Foreskin fibroblast (primary cell): ENCODE measurements at places on chromosomes 6 and 20.

DNA sequence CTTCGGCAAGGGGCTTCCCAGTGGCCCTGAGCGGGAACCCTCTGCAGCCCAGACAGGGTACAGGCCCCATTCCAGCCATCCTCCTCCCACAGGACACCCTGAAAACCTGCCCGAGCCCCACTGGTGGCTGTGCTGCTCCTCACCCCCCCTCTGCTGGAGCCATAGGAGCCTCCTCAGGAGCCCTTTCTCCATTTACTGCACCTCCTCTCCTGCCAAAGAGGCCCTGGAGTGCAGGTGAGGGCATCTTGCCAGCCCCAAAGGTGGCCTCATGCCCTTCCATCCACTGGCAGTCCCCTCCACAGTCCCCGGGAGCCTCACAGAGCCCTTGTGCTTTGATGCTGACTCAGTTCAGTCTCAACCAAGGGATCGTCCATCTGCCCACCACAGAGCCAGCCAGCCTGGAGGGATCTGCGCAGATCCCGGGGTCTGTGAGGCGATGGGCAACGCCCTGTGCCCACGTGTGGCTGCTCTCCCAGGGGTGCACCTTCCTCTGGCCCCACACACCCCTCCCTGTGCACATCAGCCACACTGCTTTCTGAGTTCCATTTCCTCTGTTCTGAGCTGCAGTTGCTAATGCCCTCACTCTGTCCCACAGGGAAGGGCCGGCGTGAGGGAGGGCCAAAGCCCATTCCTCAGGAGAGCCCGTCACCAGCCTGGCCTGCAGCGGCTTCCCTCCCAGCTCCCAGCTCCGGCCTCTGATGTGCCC, 228.5 kb downstream of the DLL1 start:
- DNase-seq = no peak

DNA sequence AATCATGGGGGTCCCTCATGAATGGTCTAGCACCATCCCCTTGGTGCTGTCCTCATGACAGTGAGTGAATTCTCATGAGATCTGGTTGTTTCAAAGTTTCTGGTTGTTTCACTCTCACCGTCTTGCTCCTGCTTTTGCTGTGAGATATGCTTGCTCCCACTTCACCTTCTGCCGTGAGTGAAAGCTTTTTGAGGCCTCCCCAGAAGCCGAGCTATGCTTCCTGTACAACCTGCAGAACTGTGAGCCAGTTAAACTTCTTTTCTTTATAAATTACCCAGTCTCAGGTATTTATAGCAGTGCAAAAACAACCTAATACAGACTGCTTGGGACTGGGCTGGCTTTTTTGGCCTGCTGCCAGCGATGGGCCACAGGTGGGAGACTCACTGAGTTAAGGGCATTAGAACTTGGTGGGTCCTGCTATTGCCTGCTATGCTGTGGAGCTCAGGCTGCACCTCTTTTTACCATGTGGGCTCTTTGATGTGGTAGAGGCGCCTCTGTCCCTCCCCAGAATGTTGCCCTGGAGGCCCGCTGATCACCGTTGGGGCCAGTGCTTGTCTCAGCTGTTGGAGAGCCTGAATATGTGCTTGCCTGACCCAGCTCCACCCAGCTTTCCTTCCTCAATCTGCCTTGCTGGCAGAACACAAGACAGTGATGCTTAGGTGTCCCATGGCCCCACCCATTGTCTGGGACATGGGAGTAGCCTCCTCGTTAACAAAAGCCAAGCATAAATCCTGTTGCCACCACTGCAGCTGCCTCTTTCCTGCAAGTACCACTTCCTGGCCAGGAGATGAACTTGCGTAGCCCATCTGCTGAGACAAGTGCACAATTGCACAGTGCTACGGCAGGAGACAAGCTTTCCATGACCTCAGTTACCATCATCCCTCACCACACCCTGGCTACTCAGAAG, 47.1 kb downstream of the IGF2R start:
- DNase-seq = no peak

DNA sequence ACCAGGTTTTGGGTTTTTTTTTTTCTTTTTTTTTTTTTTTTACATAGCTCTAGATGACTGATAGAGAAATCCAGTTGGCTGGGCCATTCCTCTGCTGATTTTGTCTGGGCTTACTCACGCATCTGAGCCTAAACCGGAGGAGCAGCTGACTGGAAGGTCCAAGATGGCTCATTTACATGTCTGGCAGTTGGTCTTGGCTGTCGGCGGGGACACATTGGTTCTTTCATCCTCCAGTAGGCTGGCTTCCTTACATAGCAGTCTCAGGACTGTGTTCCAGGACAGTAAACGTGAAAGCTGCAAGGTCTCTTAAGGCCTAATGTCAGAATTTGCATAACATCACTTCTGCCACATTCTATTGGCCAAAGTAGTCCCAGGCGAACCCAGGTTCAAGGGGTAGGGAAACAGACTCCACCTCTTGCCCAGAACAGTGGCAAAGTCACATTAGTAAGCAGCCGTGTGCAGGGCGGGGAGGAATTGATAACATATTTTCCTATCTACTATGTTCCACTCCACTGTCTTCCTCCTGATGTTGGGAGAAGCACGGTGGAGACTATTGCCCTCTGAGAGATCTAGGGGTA, 87.0 kb downstream of the CDH22 start:
- DNase-seq = no peak

GRCh38 chr6:170545405-170545804, 7.7 kb downstream of the PSMB1 start:
- peak; percentile 37 for DNase-seq

DNA sequence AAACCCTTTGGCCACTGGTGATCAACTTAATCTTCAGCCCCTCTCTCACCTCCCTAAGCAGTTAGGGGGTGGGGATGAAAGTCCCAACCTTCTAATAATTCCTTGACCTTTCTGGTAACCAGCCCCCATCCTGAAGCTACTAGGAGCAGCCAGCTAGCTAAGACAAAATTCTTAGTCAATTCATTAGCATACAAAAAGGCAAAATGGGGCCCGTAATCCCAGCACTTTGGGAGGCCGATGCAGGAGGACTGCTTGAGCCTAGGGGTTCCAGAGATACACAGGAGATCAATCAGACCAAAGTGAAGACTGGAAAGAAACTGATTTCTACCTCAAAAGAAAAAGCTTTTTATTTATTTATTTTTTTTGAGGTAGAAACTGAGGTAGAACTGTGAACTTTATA, 1.8 kb downstream of the ASCC3 start:
- no peak for DNase-seq

GRCh38 chr6:22558288-22558882, 11.0 kb upstream of the HDGFL1 start:
- no peak for DNase-seq

- no peak for DNase-seq
Measured at GRCh38 chr6:108029226-108029921, 45.2 kb downstream of the OSTM1 start.

DNA sequence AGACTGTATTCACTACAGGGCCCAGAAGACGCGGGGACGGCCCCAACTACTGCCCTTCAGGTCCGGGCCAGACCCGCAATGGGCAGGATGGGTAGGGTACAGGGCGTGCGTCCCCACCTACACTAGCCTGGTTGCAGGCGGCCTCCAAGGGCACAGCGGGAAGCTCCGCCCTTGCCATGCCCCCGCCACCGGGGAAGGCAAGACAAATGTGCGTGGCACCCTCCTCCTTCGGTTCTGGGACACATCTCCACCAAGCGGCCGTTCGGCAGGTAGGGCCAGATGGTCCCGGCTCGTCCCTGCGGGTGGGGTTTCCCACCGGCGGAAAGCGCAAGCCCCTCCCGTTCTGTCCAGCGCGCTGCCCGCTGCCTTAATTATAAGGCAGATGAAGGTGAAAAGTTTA, 5.6 kb downstream of the NXT1 start:
- no peak for DNase-seq

DNA sequence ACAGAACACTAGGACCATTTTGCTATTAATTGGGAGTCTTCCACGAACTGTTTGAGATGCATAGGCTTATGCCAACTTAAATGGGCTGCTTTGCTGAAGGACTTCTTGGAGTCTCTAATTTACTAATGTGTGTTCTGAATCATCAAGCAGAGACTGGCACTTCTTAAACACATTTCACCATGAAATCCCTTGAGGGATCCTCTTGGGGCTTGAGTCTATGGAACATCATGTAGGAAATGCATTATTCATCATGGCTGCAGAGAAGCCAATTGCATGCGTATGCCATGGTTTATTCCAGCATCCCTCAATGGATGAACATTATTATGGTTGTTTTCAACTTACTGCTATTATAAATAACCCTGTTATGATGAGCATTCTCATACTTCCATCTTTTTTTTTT, 73.4 kb downstream of the FGD2 start:
- no peak for DNase-seq

DNA sequence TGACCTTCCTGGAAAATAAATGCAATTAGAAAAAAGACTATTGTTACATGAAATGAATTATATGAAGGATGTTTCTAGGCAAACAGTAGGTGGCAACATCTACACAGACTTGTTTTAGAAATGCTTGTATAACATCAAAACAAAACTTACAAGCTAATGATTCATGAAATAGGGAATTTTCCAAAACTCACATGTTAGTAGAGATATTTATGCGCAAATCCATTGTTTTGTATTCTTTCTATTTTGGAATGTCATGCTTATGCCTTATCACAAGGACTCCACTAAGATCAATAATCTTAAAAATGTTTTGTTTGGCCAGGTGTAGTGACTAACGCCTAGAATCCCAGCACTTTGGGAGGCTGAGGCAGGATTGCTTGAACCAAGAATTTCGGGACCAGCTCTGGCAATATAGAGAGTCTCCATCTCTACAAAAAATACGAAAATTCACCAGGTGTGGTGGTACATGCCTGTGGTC, 32.3 kb upstream of the LGSN start:
- no peak for DNase-seq

DNA sequence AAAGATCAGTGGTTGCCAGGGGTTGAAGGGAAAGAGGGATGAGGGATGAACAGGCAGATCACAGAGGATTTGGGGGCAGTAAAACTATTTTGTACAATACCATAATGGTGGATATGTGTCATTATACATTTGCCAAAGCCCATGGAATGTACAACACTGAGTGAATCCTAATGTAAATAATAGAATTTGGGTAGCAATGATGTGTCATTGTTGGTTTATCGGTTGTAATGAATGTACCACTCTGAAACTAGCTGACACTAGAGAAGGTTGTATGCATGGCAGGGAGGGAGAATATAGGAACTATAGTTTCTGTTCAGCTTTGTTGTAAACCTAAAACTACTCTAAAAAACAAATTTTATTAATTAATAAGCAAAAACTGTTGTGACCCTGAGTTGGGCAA, 17.8 kb upstream of the ASF1A start:
- DNase-seq = no peak

- DNase-seq = no peak
Measured at GRCh38 chr6:45717027-45717426, 298.6 kb downstream of the CLIC5 start.

DNA sequence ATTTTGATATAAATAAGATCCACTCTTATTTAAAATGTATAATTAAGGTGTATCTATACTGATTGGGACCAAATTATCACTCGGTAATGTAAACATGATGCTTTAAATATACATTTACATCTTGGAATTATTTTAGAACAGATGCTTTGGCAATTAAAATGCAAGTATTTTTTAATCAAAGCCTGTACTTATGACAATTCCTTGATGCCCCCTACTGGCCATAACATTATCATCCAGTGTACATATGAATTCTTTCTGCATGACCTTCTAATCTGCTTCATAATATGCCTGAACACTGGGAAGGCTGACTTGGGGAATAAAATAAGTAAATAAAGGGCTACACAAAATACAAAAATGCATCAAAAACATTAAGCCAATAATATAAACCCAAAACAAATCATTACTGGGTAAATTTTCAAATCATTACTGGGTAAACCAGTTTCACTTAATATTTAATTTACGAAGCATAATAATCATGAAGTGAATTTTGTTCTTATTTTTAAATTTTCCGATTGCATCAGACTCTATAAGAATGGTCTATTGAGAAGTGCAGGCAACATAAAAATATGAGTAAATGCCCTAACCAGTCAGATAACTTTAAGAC, 65.1 kb downstream of the CGA start:
- peak; percentile 76 for DNase-seq

GRCh38 chr6:109867009-109867969, 110.8 kb upstream of the GPR6 start:
- peak; percentile 62 for DNase-seq

GRCh38 chr6:132669690-132670291, 10.8 kb upstream of the TAAR1 start:
- peak; percentile 11 for DNase-seq

- no peak for DNase-seq
Measured at GRCh38 chr6:7230956-7231713, 81.9 kb downstream of the SSR1 start.

DNA sequence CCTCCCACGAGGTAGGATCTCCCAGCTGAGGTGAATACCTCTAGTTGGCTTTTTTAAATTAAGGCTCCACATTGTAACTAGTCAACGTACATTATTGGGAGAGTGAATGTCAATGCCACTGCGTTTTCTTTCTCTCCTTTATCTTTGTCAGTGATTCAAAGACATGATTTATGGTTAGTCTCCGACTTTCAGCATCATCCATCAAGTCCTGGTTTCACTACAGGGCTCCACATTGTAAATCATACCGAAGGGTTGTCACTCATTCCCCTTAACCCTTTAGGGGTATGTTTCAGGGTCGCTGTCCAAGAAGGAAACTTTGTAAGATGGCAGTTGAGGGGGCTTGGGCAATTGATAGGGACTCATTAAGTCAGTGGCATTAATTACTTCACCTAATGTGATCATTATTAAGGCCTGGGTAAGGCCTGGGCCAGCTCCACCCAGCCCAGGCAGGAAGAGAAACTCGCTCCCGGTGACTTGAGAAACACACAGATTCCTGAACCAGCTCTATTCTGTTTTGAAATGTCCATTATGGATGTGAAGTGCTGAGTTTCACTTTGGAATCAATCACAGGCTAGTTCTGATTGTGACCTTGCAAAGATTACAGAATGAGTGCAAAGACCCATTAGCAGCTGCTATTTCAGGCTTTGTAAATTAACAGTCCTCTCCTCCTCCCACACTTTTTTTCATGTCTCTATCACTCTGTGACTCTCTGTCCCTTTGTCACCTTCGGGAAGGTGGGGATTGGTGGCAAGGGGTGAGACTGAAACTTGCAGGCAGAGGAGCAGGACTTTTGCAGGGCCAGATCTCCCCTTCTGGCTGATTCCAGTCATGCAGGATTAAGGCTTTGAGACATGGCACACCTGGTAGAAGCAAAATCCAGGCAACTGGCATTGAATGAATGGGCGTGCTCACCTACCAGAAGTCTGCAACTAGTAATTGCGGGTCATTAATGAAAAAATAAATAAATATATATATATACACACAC, 222.4 kb downstream of the TSHZ2 start:
- no peak for DNase-seq

- no peak for DNase-seq
Measured at GRCh38 chr6:6393069-6393529, 72.6 kb upstream of the F13A1 start.
